T-helper 2 cell treated with Interferon-gamma antibody and Interleukin-4, amounts not matched to agents 100 ng/mL and 5 ng/mL, for 36 hours (primary cell): ENCODE measurements at places on chromosomes 12 and 14. TPM values are rescaled to one million over a fixed set of nuclear protein-coding genes. Genes with fewer than 3 reads are reported as not detected.

The GARIN6 gene
- not detected in 2 replicates for total RNA-seq

The CCDC184 gene
- not detected in 2 replicates for total RNA-seq

The SRRM4 gene
- not detected in 2 replicates for total RNA-seq

The CLEC2A gene
- not detected in 2 replicates for total RNA-seq
